ENCODE measurements at places on chromosomes 16 and 17.
A peak's percentile ranks its signal among the peaks of the same experiment; 100 is the strongest.

- peaks cover 27% of the 10 kb centered on the region for H3K4me1 ChIP-seq
- no peaks in the 10 kb centered on the region for H3K36me3 ChIP-seq
- no peak for DNase-seq
- H3K27me3 ChIP-seq, result peaks cover 44% of the 10 kb centered on the region
Measured at GRCh38 chr17:8117367-8117979, 841 bp downstream of the ALOXE3 start.

DNA sequence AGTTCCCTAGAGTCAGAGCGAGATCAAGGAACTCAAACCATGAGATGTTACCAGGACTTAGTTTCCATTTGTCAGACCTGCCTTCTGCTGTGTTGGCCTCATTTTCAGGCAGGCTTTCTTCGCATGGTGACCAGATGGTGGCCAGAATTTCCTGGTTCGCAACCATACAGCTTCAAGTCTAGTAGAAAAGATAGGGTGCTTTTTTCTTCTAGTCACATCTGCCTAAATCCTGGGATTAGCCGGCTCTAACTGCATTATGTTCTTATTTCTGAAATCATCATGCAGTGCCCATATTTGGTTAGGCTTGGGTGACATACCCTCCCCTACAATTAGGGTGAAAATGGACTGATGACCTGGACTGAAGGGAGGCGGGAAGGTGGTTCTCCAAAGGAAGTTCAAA, 131.5 kb downstream of the SHISA9 start:
- no peaks in the 10 kb centered on the region for H3K4me1 ChIP-seq
- no peak overlapping the region for H3K4me3 ChIP-seq
- no peak overlapping the region for H3K27ac ChIP-seq

DNA sequence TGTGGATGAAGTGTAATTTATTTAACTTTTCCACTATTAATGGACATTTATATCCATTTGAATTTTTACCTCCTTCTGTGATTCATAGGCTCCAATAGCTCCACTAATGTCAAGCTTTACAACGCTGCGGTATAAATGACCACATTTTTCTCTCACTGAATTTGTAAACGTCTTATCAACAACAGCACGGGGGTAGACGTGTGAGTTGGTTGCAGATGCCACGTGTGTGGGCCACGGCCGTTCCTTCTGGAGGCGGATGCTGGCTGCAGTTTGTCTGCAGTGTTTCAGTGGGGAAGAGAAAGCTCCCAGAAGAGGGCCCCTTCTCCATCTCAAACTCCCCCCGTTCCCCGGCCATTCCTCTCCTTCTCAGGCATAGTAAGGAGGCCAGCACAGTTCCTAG, 68.2 kb upstream of the XYLT1 start:
- H3K36me3 ChIP-seq, result no peaks in the 10 kb centered on the region
- H3K4me3 ChIP-seq, result no peak overlapping the region
- peaks cover 10% of the 10 kb centered on the region for H3K27me3 ChIP-seq
- H3K27ac ChIP-seq, result no peak overlapping the region

DNA sequence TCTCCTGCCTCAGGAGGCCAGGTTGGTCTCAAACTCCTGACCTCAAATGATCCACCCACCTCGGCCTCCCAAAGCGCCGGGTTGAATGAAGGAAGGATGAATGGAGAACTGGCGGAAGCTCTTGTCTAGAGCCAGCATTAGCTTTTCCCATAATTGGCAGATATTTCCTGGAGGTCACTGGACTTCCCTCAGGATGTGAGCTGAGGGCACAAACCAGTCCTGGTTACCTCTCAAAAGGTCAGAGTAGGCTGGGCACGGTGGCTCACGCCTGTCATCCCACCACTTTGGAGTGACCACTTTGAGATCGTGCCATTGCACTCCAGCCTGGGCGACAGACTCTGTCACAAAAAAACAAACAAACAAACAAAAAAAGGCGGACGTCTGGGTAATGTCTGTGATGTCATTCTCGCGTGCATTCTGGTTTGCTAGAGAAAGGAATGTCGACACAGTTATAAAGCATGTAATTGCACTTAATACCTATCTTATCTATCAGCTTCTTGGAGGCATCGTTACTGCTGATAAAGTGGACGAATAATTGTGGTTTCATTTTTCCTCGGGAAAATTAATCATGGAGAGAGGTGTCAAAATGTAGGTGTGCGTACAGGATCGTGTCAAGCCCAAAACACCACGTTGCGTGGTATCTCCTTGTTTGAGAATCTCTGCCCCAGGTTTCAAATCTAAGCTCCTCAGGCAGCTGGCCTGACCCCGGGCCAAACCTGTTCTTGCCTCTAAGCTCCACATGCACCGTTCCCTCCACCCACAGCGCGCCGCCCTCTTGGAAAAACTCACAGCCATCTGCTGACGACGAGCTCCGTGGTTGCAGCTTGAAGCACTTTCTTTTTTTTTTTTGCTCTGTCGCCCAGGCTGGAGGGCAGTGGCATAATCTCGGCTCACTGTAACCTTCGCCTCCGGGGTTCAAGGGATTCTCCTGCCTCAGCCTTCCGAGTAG, 6.4 kb upstream of the CRK start:
- H3K4me1 ChIP-seq, result peaks cover 29% of the 10 kb centered on the region
- no peaks in the 10 kb centered on the region for H3K36me3 ChIP-seq
- H3K4me3 ChIP-seq, result peak overlapping the region; percentile 78
- no peak for DNase-seq

- H3K36me3 ChIP-seq, result no peaks in the 10 kb centered on the region
- H3K4me3 ChIP-seq, result peak overlapping the region; percentile 1
- peaks cover 14% of the 10 kb centered on the region for H3K27me3 ChIP-seq
- no peak for DNase-seq
Measured at GRCh38 chr17:21463204-21463661, 87.1 kb downstream of the KCNJ12 start.

DNA sequence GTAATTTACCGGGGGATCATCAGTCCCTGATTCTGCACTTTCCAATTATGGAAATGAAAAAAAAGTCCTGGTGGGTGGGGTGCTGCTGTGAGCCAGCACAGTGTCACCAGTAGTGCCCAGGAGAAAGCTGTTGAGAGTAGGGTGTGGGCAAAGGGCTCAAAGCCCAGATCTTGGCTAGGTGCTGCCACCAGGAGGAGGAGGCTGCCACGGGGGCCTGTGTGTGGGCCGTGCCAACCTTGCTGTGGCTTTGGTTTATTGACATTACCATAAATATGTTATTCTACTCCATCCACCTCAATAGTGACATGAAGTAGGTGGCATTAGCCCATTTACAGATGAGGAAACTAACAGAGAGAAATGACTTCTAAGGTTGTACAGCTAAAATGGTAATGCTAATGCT, 6.7 kb upstream of the PRPSAP2 start:
- no peak overlapping the region for H3K27ac ChIP-seq
- H3K27me3 ChIP-seq, result peaks cover 2% of the 10 kb centered on the region
- peaks cover 12% of the 10 kb centered on the region for H3K4me1 ChIP-seq
- H3K4me3 ChIP-seq, result no peak overlapping the region

DNA sequence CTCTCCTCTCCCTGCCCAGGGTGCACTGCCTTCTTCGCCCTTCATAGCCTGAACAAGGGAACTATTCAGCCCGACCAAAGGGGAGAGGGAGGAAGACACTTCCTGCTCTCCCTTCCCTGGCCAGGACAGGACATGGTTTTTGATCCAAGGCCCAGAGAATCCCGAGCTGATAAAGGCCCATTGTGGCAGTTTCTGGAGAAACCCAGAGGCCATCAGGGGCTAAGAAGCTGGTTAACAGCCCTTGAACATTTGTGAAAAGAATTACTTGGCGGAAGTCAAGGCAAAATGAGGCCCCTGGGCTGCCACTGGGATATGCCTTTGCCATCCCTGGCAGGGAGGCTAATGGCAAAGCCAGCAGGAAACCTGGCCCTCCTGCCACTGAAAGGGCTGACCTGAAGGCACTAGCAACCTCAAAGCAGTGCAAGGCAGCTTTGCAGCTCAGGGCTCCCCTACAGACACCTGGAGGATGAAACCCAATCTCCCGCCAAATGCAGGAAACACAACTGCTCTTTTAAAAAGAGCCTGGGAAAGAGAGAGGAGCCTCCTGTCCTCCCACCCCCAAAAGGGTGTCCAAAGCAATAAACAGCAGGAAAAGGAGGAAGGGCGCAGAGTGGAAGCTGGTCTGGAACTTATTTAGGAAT, 12.6 kb downstream of the PHB1 start:
- H3K27me3 ChIP-seq, result no peaks in the 10 kb centered on the region
- DNase-seq, result no peak
- no peak overlapping the region for H3K4me3 ChIP-seq
- H3K27ac ChIP-seq, result no peak overlapping the region
- peaks cover 13% of the 10 kb centered on the region for H3K4me1 ChIP-seq

DNA sequence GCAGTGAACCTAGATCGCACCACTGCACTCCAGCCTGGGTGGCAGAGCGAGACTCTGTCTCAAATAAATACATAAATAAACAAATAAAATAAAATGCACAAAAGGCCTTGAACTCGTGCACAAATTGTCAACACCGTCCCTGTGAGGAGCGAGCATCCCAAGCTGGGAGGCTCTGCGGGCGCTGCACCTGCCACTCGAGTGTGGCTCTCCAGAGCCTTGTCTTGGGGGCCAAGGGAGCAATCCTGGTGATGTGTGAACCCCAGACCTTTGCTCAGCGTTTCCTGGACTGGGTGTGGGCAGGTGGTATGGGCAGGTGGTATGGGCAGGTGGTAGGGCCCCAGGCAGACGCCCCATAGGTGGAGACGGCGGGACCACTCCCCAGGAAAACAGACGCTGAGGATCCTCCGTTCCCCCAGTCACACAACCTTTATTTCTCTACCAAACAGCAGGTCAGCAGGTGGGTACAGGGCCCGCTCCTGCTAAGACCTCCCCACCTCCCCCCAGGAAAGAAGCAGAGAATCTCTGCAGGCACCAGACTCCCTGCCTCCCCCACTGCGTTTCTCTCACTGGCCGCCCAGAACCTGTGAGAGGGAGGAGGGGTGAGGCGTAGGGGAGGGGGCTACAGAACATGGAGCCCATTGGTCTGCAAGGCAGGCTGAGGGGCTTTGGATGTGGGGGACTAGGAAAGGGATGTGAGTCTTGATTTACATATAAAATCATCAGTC, 7.4 kb upstream of the P2RX1 start:
- H3K36me3 ChIP-seq, result peaks cover 10% of the 10 kb centered on the region
- peaks cover 30% of the 10 kb centered on the region for H3K4me1 ChIP-seq
- peak overlapping the region; percentile 28 for H3K27ac ChIP-seq
- no peak overlapping the region for H3K4me3 ChIP-seq

GRCh38 chr17:79520167-79521165, 90.4 kb downstream of the RBFOX3 start:
- peaks cover 7% of the 10 kb centered on the region for H3K27me3 ChIP-seq
- DNase-seq, result no peak
- no peak overlapping the region for H3K4me3 ChIP-seq
- H3K27ac ChIP-seq, result no peak overlapping the region

DNA sequence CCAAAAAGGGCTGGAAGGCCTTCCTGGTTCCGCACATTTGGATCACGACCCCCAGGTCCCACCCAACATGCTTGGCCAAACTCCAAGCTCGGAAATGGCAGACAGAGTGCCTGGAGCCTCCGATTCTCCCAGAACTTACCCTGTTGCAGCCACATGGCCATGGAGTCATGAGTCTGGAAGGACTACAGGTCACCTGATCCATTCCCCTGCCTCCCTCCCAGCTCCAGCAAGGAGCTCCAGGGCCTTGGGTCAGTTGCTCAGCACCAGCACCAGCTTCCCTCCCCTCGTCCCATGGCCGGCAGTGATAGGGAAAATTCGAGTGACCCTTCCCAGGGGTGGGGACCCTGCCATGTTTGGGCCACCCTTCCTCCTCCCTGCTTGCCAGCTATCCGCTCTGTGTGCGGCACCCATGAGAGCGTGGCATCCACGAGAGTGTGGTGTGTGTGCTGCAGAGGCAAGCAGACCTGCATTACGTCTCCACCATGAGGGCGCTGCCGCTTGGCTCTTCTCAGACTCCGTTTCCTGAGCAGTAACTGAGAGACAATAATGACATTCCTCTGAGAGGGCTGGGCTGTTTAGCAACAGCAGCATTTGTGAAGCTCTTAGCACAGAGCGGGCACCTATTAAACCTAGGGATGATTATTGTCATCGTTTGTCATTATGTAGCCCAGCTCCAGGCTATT, 21.3 kb upstream of the RPL38 start:
- DNase-seq, result no peak
- H3K4me3 ChIP-seq, result no peak overlapping the region

DNA sequence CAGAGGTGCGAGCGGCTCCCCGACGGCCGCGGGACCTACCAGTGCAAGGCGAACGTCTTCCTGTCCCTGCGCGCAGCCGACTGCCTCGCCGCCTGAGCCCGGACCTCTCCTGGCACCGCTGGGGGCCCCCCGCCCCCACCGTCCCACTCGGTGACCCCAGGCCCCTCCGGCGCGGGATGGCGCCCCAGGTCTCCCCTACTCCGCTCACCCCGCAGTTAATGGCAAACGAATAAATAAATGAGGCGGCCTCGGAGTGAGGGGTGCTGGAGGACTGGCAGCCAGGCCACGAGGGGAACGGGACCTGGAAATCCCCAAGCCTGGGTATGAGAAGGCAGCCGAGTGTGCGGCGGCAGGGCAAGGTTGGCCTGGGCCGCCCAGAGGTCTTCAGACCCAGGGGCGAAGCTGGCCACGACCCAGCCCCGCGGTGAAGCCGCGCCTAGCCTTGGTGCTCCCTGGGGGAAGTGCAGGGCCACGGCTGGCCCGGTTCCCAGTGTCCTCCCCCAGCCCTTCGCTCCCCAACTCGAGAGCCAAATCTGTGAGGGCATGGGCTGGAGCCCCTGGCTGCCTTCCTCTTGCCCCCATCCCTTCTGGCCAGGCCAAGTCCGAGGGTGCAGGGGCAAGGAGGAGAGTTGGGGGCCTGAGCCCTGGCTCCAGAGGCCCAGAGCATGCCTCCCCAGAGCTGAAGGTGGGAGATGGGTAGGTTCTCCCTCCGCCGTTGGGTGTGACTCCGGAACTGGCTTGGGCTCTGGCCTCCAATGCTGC, 796 bp downstream of the NPB start:
- H3K27ac ChIP-seq, result no peak overlapping the region
- DNase-seq, result no peak
- H3K27me3 ChIP-seq, result peaks cover 5% of the 10 kb centered on the region
- H3K36me3 ChIP-seq, result peaks cover 7% of the 10 kb centered on the region
